CD8-positive, alpha-beta memory T cell (primary cell): ENCODE measurements at places on chromosomes 6 and 20. TPM values are rescaled to one million over a fixed set of nuclear protein-coding genes. Genes with fewer than 3 reads are reported as not detected.

The DPPA5 gene
- total RNA-seq, result not detected

The C6orf132 gene
- total RNA-seq, result 0.15 TPM

GRCh38 chr6:151837223-151837622, 29.7 kb downstream of the ESR1 start:
- no peaks in the 10 kb centered on the region for H3K27me3 ChIP-seq
- H3K27ac ChIP-seq, result no peak overlapping the region
- no peaks in the 10 kb centered on the region for H3K4me1 ChIP-seq
- DNase-seq, result no peak

GRCh38 chr20:46062621-46063020, 27.1 kb downstream of the NCOA5 start:
- H3K36me3 ChIP-seq, result peaks cover 63% of the 10 kb centered on the region
- no peaks in the 10 kb centered on the region for H3K27me3 ChIP-seq
- H3K4me1 ChIP-seq, result peaks cover 35% of the 10 kb centered on the region
- DNase-seq, result no peak

- no peaks in the 10 kb centered on the region for H3K36me3 ChIP-seq
- no peak for DNase-seq
- no peaks in the 10 kb centered on the region for H3K27me3 ChIP-seq
- no peak overlapping the region for H3K4me3 ChIP-seq
- no peaks in the 10 kb centered on the region for H3K4me1 ChIP-seq
These were observed 560.8 kb downstream of the CD109 start for GRCh38 chr6:74256781-74257180.

GRCh38 chr6:105824732-105825131, 261.4 kb upstream of the PRDM1 start:
- no peak for DNase-seq
- H3K4me1 ChIP-seq, result no peaks in the 10 kb centered on the region
- no peaks in the 10 kb centered on the region for H3K36me3 ChIP-seq
- no peaks in the 10 kb centered on the region for H3K27me3 ChIP-seq

GRCh38 chr6:27205375-27206278, 41.9 kb upstream of the PRSS16 start:
- no peaks in the 10 kb centered on the region for H3K4me1 ChIP-seq
- H3K36me3 ChIP-seq, result no peaks in the 10 kb centered on the region
- H3K27ac ChIP-seq, result no peak overlapping the region
- no peak overlapping the region for H3K4me3 ChIP-seq
- H3K27me3 ChIP-seq, result peaks cover 14% of the 10 kb centered on the region
- no peak for DNase-seq
